ENCODE measurements at places on chromosomes 1 and 21.
A peak's percentile ranks its signal among the peaks of the same experiment; 100 is the strongest.

GRCh38 chr1:70892930-70893329 lies 154.7 kb downstream of the PTGER3 start:
- DNase-seq = no peak

GRCh38 chr1:115140442-115141144 lies 51.3 kb upstream of the TSPAN2 start:
- no peak for DNase-seq

DNA sequence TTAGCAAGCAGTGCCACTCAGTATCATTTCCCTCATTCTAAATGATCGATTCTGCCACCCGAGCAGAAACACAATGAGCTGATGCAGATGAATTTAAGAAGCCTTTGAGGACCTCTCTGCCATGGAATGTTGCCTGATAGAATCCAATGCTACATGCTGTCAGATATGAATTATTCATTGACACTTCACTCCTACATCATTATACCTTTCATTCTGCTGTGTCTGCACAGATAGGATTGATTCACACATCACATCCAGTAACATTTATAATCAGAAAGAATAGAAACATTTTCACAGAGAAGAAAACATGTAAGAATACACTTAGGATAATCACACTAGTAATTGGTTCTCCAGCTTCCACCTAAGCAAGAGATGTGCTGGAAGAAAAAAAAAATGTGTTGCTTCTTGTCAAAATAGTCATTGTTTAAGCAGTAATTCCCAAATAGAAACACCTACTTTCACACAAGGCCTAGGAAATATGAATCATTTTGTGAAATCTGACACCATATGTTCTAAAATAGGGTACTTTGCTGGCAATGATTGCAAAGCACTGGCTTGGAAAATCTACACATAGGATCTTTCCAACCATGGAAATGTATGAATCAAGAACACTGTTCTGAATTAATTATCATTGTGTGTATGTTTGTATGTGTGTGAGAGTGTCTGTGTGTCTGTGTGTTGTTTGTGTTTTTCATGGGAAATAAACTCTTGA lies 110.1 kb downstream of the GRIK1 start:
- no peak for DNase-seq

- no peak for DNase-seq
These were observed 110.1 kb upstream of the ZNHIT6 start for GRCh38 chr1:85818371-85818770.

- DNase-seq = no peak
These were observed 18.8 kb downstream of the TNFRSF9 start for GRCh38 chr1:7921796-7922195.

DNA sequence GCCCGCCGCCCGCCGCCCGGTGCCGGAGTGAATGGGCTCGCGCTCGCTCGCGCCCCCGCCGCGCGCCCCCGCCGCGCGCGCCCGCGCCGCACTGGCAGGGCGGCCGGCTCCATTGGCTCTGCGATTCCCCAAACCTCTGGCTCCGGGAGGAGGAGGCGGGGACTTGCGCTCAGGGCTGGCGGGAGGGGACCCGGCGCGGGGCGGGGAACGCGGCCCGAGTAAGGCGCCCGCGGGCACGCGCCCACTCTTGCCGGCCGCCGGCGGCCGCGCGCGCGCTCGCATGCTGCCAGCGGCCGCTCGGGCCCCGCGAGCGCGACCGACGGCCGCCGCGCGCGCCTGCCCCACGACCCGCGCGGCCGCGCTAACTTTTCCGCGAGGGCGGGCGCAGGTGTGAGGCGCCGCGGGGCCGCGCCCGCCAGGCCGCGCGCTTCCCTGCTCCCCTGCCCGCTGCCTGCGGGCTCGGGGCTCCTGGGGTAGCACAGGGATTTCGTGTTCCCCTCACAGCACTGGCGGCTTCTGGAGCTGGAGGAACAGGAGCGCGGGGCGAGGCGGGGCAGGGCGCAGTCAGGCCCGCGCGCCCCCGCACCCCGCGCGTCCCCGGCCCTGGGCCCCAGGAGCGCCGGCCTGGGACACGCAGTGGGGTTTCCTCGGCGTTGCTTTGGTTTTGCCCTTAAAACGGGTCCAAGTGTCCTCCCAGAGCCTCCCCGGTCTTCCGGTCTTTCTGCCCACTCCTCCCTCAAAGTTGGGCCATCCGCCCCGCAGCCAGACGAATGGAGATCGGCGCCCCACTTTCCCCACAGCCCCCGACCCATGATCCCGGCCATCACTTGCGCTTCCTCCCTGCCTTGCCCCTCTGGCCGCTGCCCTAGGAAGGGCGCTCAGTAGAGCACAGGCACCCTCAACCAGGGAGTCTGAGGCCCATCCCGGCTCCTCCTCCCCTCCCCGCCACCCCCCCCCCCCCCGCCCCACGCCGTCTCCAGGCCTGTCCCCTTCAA lies 101.5 kb downstream of the CASZ1 start:
- DNase-seq = peak; percentile 80

DNA sequence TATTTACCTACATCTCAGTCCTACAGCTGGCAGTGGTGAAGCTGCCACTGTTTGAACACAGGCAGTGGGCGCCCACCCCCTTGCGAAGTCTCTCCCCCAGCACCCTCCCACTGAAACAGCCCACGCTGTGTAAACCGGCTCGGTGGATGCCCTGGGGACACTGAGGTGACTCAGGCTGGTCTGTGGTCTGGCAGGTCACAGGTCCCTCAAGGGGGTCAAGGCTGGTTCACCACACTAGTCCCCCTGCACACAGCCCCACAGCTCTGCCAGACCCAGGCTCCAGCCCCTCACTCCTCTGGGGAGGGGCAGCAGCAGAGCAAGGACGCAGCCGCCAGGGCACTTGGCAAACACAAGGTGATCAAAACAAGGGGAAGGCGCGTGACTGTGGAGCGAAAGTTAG lies 7.6 kb downstream of the CHD5 start:
- DNase-seq = no peak

DNA sequence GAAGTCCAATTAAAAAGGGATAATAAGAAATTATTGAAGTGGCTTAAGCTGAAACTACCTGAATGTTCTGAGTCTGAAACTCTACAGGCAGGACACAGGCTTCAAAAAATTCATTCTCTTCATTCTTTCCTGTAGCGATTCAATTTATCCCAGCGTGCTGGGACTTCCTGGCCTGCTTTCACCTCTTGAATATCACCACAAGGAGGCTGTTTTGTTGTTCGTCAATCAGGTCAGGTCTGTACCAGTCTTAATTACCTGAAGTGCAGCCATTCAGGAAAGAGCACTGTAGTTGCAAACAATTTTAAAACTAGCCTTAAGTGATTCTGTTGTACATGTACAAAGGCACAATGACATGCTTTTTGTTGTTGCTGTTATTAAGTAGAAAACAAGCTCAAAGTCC lies 38.4 kb downstream of the FYB2 start:
- DNase-seq = no peak

GRCh38 chr1:190476806-190477205 lies 858 bp downstream of the BRINP3 start:
- no peak for DNase-seq

DNA sequence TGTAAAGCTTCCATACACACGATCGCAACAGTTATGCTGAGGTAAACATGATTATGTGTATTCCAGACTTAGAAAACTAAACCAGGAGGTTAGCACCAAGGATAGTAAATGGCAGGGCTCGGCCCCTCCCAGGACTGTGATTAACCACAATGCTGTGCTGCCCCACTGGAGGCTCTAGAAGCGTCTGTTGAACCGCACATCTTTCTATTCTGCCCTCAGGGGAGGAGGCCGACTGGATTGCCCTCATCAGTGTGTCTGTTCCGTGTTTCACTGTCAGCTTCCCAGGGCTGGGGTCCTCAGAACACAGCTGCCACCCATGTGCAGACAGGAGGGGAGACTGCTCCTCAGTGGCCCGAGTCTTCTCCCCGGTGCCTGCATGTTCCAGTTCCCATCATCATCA lies 12.8 kb upstream of the ASCL5 start:
- DNase-seq = no peak

DNA sequence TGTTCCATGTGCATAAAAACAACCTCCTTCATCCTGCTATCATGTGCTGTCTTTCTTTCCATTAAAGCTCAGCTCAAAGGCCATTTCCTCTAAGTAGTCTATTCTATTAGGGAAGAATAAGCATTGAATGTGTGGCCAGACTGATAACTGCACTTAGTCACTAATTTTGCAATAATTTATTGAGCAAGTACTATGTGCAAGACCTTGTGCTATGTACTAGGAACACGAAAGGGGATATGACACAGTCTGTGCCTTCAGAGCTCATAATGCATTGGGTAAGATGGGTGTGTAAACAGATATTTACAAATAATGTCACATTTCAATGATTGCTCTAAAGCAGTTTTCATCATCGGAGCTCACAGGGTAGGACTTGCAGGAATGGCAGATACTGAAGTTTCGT lies 54.2 kb downstream of the NMNAT2 start:
- DNase-seq = no peak

- DNase-seq = no peak
These were observed 620.2 kb downstream of the PLPP3 start for GRCh38 chr1:55959136-55959548.

GRCh38 chr1:78797108-78797781 lies 147.6 kb downstream of the IFI44 start:
- no peak for DNase-seq

- DNase-seq = no peak
These were observed 29.4 kb downstream of the CDK18 start for GRCh38 chr1:205533748-205534443.

DNA sequence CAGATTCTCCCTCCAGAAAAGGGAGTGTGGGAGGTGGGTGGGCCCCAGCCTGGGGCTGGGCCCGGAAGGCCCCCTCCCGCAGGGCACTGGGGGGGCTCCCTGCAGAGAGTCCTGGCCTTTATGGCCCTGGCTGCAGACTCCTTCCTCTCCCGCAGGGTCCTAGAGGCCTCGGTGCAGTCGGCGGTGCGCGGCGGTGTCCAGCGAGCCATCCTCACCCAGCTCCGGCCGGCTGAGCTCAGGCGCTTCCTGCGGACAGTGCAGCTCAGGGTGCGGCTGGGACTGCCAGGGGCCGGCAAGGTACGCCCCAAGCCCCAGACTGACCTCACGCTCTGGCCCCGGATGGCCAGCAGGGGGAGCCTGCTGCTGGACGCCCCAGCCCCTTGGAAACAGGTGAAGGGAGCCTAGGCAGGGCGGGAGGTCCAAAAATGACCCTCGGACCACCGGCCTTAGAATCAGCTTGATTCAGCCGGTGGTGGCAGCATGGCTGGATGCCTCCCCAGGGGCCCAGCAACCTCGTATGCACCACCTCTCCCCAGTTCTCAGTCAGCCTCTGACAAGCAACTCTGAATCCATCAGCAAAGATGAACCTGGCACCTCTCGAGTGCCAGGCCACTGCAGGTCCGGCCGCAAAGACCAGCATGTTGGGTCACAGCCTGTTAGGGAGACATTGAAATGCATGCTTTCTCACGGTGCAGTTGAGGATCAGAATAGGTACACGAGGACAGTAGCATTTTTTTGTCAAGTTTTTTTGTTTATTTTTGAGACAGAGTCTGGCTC lies 20.6 kb downstream of the MTHFR start:
- DNase-seq = peak; percentile 59

DNA sequence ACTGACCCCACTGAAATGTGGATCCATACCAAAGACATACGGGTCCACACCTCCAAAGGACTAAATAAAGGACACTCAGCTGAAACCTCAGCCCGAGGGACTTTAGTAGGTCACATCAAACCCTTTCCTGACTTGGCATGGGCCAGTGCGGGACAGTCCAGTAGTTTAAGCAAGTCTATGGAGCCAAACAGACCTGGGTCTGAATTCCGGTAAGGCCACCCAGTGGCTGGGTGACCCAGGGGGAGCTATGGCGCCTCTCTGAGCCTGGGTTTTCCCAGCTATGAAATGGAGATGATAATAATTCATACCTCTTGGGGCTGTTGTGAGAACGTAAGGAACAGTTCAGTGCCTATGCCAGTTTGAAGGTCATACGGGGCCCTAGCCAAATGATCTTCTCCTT lies 36.2 kb upstream of the ZBTB40 start:
- no peak for DNase-seq

DNA sequence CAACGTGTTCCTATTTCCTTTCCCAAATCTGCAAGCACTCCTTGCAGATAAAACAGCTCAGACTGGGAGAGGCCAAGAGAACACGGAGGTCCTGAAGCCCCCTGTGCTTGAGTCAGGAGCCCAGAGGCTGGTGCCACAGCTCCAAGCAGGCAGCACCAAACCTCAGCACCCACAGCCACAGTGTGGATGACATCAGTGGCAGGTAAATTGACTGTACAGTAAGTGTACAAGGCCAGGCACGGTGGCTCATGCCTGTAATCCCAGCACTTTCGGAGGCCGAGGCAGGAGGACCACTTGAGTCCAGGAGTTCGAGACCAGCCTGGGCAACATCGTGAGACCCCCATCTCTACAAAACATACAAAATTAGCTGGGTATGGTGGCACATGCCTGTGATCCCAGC lies 1.9 kb upstream of the COL6A1 start:
- DNase-seq = no peak

GRCh38 chr21:26849428-26850115 lies 4.4 kb upstream of the ADAMTS1 start:
- DNase-seq = no peak

DNA sequence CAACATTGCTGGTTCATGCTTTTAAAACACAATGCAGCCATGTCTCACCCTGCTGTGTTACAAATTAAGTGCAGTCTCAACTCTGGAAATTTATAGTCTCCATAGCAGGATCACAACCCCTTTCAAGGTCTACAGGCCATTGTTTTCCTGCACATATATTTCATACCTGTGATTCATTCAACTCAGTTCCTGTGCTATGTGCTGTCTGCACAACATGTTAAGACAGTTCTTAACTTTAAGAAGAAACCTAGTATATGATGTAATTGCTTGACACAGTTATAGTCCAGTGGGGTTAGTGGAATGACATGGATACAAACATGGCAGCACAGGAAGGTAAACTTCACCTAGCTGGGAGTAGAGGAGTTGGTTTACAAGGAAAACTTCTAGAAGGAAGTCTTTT lies 106.4 kb downstream of the IFI44 start:
- no peak for DNase-seq

DNA sequence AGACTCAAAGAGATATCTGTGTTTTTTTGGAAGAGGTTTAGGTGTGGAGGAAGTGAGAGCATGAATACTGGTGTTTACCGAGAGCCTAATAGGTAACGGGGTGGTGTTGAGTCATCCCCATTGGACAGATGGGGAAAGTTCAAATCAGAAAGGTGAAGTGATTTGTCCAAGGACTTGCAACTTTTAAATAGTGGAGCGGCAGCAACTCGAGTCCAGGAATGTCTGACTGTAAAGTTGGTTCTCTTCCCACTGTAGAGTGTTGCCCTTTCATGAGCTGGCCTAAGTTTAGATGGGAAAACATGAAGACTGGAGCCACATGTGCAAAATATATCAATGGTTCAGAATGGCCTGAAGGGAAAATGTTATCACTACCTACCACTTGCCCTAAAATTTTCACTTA lies 125.7 kb downstream of the LYPLAL1 start:
- DNase-seq = no peak

DNA sequence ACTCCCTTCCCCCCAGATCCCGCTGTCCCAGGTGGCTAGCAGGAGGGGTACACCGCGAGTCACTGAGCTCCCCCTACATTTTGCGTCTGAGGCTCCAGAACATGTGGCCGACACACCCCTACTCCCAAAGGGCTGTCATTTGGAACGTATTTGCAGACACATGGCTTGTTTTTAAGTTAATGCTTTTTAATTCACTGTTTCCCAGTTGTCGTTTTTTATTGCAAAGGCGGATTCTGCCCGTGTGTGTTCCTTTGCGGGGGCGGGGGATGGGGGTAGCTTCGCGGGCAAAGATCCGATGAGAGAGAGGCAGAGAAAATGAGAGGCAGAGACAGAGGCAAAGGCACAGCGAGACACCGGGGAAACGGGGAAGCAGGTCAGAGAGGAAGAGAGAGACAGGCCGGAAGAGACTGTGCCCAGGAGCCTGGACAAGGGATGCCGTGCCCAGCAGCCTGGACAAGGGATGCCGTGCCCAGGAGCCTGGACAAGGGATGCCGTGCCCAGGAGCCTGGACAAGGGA lies 270.2 kb downstream of the FOXD2 start:
- no peak for DNase-seq

GRCh38 chr1:20710469-20711284 lies 7.1 kb downstream of the KIF17 start:
- DNase-seq = no peak

All from stimulated activated CD4-positive, alpha-beta T cell treated with anti-CD3 and anti-CD28 coated beads, Interleukin-2, amount 100 ng/mL, for 24 hours (primary cell).